GM03348 (cell line): ENCODE measurements at places on chromosomes 13 and 19.

DNA sequence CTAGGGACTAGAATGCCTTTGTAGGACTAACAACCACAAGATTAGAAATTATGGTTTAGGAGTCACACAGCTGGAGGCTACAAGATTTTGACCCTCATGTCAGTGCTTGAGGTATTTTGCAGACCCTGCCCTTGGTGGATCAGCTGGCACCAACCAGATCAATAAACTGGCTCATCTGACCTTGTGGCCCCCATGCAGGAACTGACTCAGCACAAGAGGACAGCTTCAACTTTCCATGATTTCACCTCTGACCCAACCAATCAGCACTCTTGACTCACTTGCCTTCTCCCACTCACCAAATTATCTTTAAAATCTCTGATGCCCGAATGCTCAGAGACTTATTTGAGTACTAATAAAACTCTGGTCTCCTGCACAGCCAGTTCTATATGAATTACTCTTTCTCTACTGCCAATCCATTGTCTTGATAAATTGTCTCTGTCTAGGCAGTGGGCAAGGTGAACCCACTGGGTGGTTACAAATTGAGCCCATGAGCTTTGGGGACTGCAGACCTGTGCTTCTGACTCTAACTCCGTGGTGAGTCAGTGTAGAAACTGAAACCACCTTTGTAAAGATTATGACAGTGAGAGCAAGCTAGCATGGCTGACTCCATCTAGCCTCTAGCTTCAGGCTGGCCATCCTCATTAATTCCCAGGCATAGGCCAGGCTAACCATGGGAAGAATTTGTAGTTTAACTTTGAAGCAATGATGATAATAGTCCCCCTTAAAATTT is 33.9 kb upstream of the CEACAM8 start:
- no peak for DNase-seq

GRCh38 chr19:3360421-3361383 is 5.7 kb upstream of the NFIC start:
- peak; percentile 84 for DNase-seq

- DNase-seq: no peak
Observed at GRCh38 chr19:52094526-52095130, 937 bp downstream of the ZNF841 start.

DNA sequence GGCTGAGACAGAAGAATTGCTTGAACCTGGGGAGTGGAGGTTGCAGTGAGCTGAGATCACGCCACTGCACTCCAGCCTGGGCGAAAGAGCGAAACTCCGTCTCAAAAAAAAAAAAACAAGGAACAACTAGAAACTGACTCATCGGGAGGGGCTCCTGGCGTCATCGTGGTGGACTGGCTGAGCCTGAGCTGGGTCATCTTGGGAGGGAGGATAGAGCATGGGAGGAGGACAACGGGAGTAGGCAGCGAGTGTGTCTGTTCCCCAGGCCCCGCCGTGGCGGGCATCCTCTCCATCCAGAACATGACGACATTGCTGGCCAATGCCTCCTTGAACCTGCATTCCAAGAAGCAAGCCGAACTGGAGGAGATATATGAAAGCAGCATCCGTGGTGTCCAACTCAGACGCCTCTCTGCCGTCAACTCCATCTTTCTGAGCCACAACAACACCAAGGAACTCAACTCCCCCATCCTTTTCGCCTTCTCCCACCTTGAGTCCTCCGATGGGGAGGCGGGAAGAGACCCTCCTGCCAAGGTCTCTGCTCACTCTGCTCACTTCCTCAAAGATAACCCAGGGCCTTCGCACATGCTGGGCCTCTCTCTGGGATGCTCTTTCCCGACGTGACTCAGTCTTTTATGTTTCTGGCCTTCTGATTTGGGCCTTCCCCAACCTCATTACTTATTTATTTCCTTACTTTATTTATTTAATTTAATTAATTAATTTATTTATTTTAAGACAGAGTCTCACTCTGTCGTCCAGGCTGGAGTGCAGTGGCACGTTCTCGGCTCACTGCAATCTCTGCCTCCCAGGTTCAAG is 16.6 kb downstream of the DDX39A start:
- DNase-seq: peak; percentile 91

- no peak for DNase-seq
Observed at GRCh38 chr19:27718234-27718633, 1494.7 kb downstream of the UQCRFS1 start.
